Stimulated activated CD4-positive, alpha-beta T cell treated with anti-CD3 and anti-CD28 coated beads, Interleukin-4, amount 100 ng/mL, for 24 hours (primary cell): ENCODE measurements at places on chromosomes 16 and 17.

DNA sequence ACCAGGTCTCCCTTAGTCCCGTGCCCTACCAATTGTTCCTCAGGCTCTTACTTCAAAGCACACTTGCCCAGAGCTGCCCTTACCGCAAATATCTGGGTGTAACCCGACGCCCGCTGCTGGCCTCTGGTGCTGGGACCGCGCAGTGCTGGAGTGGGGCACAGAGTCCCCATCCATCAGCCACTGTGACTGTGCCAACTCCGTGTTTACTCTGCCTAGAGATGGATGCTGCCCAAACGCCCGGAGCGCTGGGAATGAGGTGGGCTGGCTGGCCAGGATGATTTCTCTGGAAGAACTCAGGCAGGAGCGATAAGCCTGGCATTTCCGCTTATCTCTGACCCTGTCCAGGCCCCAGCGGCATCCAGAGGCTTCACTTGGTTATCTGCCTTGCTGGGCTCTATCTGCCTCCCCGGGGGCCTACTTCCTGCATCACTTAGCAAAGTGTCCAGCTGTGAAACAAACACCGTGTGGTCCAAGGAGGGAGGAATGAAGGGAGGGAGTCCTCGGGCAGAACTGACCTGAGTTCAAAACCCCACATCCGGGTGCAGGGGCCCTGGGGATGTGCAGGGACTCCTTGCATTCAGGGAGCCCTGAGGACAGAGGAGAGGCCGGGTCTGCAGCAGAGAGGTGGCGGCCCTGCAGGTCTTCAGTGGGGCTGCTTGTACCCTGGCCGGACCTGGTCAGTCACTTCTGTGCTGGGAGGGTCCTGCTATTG lies 9.4 kb upstream of the MYLK3 start:
- no peak for DNase-seq

- DNase-seq, result no peak
Measured at GRCh38 chr17:50064253-50065001, 8.5 kb downstream of the ITGA3 start.

GRCh38 chr16:25158401-25158800 lies 46.9 kb downstream of the LCMT1 start:
- no peak for DNase-seq

- DNase-seq, result peak; percentile 81
Measured at GRCh38 chr17:42773290-42774035, at the start of gene VPS25. Gene VPS25, plus strand, starts transcription at chr17:42773449. Its CDS starts 27 bp downstream, at chr17:42773476.

- no peak for DNase-seq
Measured at GRCh38 chr16:25580041-25580440, 111.7 kb upstream of the HS3ST4 start.

DNA sequence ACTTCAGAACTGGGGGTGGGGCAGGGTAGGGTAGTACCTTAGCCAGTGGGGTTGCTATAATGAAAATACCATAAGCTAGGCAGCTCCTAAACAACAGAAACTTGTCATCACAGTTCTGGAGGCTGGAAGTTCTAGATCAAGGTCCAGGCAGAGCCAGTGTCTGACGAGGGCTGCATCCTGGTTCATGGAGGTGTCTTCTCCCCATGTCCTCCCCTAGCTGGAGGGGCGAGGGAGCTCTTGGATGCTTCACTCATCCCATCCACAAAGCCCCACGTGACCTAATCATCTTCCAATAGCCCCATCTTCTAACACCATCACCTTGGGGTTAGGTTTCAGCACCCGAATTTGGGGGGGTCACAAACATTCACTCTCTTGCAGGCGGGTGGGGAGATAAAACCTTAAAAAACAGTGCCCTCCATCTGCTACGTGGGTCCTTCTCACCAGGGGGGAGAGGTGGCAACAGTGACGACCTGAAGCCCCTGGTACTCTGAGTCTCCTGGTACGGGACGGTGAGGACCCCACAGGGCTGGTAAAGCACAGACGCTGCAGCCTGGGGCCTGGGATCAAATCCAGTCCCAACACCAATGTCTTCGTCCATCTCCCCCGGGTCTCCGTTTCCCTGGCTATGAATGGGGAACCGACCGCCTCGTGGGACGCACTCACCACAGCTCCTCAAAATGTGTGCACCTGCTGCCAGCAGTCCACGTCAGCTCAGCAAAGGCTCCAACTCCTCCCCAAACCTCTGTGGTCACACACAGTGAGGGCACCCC lies 22.8 kb downstream of the RAB40B start:
- no peak for DNase-seq

- DNase-seq, result no peak
Measured at GRCh38 chr17:66678827-66679226, 156.1 kb upstream of the CACNG5 start.

DNA sequence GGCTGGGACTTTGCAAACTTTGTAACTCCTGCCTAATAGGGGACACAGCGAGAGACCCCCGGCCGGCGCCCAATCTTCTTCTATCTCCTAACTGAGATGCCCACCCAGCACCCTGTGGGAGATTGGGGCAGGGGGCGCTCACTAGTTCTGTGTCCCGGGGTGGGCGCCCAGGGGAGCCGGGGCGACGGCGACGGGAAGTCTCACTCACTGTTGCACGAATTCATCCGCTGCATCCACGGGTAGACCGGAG lies 3.9 kb upstream of the HOXB5 start:
- no peak for DNase-seq
